ENCODE measurements at places on chromosomes 5 and 9.

- DNase-seq: no peak
- H3K4me3 ChIP-seq: no peak overlapping the region
- no peak overlapping the region for H3K27ac ChIP-seq
- no peaks in the 10 kb centered on the region for H3K36me3 ChIP-seq
- H3K27me3 ChIP-seq: no peaks in the 10 kb centered on the region
Observed at GRCh38 chr5:776862-777711, 7.4 kb downstream of the ZDHHC11B start.

- H3K4me3 ChIP-seq: no peak overlapping the region
- no peaks in the 10 kb centered on the region for H3K27me3 ChIP-seq
- no peaks in the 10 kb centered on the region for H3K4me1 ChIP-seq
- DNase-seq: no peak
- H3K36me3 ChIP-seq: no peaks in the 10 kb centered on the region
- H3K27ac ChIP-seq: no peak overlapping the region
Observed at GRCh38 chr9:110351009-110351467, 13.4 kb upstream of the TXNDC8 start.

- no peaks in the 10 kb centered on the region for H3K4me1 ChIP-seq
- no peaks in the 10 kb centered on the region for H3K36me3 ChIP-seq
- no peak overlapping the region for H3K27ac ChIP-seq
- H3K4me3 ChIP-seq: no peak overlapping the region
Observed at GRCh38 chr5:82772281-82772680, 304.9 kb downstream of the TMEM167A start.

GRCh38 chr9:35972093-35972492 lies 14.1 kb upstream of the OR2S2 start:
- H3K27me3 ChIP-seq: no peaks in the 10 kb centered on the region
- no peak overlapping the region for H3K27ac ChIP-seq
- no peak overlapping the region for H3K4me3 ChIP-seq
- H3K36me3 ChIP-seq: no peaks in the 10 kb centered on the region
- DNase-seq: no peak

- no peaks in the 10 kb centered on the region for H3K27me3 ChIP-seq
- no peak overlapping the region for H3K4me3 ChIP-seq
- H3K4me1 ChIP-seq: peaks cover 21% of the 10 kb centered on the region
- H3K36me3 ChIP-seq: no peaks in the 10 kb centered on the region
Observed at GRCh38 chr5:98961665-98962344, 33.0 kb upstream of the CHD1 start.

DNA sequence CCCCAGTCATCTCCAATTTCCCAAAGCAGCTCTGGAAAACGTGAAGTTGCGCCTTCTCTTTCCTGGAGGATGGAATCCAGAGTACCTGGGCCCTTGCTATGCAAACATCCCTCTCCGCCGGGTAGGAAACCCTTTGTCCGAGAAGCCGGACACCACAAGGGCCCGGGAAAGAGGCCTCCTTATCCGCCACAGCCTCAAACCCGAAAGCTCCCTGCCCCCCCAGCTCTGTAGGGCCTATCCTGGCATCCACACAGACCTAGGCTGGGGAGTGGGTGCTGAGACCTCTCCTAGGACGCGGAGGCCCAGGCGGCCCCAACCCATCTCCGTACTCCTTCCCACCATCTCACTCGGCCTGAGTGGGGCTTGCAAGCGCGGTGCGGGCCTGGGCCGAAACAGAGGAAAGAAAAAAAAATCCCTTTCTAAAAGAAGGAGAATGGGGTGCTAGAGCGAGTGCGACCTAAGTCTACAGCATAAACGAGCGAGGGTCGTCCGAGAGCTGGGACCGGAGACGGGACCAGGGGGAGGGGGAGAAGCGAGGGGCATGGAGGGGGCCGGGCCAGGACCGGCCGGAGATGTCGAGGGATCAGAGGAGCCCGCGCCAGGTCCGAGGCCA lies 624 bp downstream of the FBXW11 start:
- H3K27ac ChIP-seq: peak overlapping the region; percentile 92
- DNase-seq: peak; percentile 52
- peaks cover 32% of the 10 kb centered on the region for H3K4me1 ChIP-seq
- peak overlapping the region; percentile 45 for H3K4me3 ChIP-seq

DNA sequence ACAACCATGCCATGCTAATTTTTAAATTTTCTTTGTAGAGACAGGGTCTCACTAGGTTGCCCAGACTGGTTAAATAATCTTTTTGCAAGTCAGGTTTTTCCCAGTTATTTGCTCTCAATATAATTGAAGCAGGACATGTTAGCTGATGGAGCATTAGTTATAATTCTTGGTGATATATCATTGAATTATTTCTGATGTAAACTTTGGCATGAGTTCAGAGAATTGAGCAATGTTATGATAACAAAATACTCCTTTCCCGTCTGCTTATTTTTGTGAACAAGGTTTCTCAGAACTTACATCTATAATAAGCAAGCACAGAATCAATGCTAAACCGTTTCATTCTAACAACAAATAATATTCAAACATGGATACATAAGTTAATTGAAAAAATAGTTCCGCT lies 37.8 kb downstream of the BHMT start:
- no peaks in the 10 kb centered on the region for H3K36me3 ChIP-seq
- no peak for DNase-seq
- H3K27me3 ChIP-seq: no peaks in the 10 kb centered on the region
- no peak overlapping the region for H3K27ac ChIP-seq
- no peak overlapping the region for H3K4me3 ChIP-seq

DNA sequence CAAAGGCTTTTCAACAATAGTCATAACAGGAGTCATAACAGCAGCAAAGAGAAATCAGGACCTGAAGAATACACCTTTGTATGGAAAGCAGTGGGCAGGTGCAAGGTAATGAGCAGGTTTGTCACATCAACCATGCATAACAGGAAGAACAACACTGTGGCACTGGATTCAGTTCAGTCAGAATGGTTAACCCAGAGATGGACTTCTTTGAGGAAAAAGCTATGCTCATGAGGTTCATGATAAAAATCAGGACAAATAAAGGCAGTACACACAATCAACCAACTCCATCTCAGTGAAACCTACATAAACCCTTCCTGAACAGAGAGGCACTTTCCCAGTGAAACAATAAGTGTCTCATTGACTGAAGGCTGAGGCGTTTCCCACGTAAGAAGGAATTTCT lies 27.0 kb downstream of the ABITRAM start:
- H3K4me1 ChIP-seq: no peaks in the 10 kb centered on the region
- H3K27me3 ChIP-seq: no peaks in the 10 kb centered on the region
- no peaks in the 10 kb centered on the region for H3K36me3 ChIP-seq

GRCh38 chr5:123039673-123040072 lies 3.1 kb upstream of the PPIC start:
- H3K27me3 ChIP-seq: no peaks in the 10 kb centered on the region
- no peaks in the 10 kb centered on the region for H3K36me3 ChIP-seq
- no peak overlapping the region for H3K4me3 ChIP-seq

- no peak overlapping the region for H3K4me3 ChIP-seq
- H3K27ac ChIP-seq: no peak overlapping the region
- no peak for DNase-seq
- no peaks in the 10 kb centered on the region for H3K27me3 ChIP-seq
- H3K36me3 ChIP-seq: no peaks in the 10 kb centered on the region
Observed at GRCh38 chr5:14440582-14441431, 140.8 kb upstream of the OTULINL start.

DNA sequence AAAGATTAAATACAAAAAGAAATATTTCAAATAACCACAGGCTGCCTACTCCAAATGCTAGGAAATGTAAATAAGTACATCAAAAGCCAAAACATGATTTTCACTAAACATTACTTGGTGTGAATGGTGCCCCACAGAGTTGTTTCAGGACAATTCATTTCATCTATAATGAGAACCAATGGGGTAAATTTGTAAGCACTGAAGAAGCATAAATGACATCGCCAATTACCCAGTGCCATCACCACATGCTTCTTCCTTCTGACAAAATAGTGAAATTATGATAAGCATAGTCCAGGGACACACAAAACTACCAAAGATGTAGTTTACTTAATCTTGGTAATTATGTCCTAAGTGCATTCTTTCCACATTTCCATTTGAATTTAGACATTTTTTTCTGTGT lies 510.4 kb upstream of the TYRP1 start:
- H3K27me3 ChIP-seq: no peaks in the 10 kb centered on the region
- no peak overlapping the region for H3K4me3 ChIP-seq
- no peaks in the 10 kb centered on the region for H3K4me1 ChIP-seq
- no peaks in the 10 kb centered on the region for H3K36me3 ChIP-seq
- no peak overlapping the region for H3K27ac ChIP-seq

DNA sequence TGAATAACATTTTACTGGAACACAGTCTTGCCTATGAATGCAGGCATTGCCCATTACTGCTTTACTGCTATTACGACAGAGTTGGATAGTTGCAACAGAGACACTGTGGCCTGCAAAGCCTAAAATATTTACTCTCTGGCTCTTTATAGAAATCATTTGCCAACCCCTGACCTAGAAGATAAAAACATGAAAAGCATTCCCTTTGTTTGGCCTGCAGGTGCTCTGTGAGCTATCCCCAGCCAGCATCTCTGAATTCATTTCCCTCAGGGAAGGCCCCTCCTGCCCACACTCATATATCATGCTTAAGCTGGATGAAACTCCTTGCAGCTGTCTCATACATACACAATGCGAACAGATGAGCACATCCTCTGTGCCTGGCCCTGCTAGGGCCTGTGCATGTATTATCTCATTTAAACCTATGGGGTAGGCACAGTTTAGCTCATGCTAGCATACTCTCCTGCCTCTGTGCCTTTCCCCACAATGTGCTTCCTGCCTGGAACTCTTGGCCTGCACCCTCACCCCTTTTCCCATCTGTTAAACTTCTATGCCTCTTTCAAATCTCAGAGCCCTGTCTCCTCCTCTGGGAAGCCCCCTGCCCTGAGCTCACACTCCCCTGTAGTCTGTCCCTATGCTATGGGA lies 193.1 kb downstream of the PAX5 start:
- no peak overlapping the region for H3K4me3 ChIP-seq
- DNase-seq: peak; percentile 74
- H3K27me3 ChIP-seq: no peaks in the 10 kb centered on the region

- H3K4me1 ChIP-seq: no peaks in the 10 kb centered on the region
- no peaks in the 10 kb centered on the region for H3K27me3 ChIP-seq
- H3K36me3 ChIP-seq: no peaks in the 10 kb centered on the region
- H3K27ac ChIP-seq: no peak overlapping the region
Observed at GRCh38 chr5:64947031-64947430, 178.3 kb downstream of the CWC27 start.

DNA sequence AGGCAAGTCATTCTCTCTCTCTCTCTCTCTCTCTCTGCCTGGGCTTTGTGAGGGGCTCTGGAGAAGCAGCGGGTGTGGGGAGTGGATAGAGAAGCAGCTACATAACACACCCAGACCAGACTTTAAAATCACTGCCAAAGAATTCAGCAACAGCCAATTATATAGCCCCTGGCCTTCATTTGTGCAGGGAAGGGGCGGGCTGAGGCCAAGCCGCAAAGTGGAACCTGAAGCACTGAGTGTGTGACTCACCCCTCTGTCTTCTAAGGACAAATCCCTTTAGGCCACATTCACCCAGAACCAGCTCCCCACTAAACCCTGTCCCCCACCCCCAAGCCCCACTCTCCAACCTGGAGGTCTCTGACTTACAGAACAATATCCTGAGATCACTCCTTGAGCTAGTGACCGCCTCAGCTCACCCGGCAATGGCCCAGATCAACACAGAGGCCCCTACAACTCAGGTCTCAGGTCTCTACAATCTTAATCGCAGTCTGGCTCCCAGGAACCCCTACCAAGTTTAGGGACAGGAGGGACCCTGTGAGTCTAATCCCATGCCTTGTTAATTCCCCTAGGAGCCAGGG lies 6.0 kb downstream of the B4GALT1 start:
- peaks cover 88% of the 10 kb centered on the region for H3K4me1 ChIP-seq
- no peaks in the 10 kb centered on the region for H3K36me3 ChIP-seq
- H3K4me3 ChIP-seq: no peak overlapping the region

All from Caco-2 (cell line).